ENCODE measurements at places on chromosomes 5 and 9. TPM values are rescaled to one million over a fixed set of nuclear protein-coding genes. Genes with fewer than 3 reads are reported as not detected.

DNA sequence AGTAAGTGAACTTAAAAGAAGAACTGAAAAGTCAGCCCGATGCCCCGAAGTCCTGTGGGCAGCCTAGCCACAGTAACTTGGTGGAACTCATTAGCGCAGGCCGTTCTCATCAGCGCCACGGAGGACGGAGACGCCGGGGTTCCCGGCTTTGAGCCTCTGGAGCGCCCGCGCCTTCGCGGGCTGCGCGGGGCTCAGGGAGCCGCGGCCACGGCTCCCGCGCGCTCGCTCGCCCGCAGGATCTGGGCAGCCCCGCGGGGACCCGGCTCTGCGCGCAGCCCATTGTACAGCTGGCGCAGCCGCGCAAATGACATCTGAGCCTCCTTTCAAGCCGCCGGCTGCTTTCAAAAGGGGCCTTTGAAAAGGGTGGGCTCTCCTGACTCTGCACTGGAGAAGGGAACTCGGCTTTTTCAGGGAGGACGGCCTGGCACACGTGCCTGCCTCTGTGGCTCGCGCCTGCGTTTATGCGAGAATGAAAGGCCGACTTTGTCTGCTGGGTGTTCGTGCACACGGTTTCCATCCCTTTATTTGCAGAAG is 40.7 kb downstream of the TLR4 start:
- DNase-seq = peak; percentile 46

DNA sequence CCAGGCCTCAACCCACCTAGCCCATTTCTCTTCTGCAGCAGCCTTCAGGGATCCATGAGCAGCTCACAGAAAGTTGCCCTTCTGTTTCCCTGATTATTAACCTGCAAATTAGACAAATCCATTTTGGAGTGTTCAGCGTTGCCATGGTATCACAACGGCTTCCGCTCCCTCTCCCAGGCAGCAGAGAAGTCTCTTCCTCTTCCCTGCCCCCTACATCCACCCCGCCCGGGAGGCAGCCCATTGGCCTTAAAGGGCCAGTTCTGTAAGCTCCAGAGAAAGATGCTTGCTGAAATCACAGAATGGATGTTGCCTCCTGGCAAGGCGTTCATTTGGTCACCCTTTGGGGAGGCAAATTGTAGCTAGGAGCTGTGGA is 47.7 kb upstream of the BOD1 start:
- peak; percentile 74 for DNase-seq

- DNase-seq = no peak
Measured at GRCh38 chr9:3012842-3013241, 168.9 kb upstream of the PUM3 start.

The CTNNA1 gene
- 361 TPM for total RNA-seq

The CDC14B gene
- 16.0 TPM for total RNA-seq

The HACD4 gene
- total RNA-seq = 13.5 TPM

All from lower lobe of right lung (tissue), 2 donors.